ENCODE measurements at places on chromosomes 4 and X.

GRCh38 chrX:134453631-134454030 is 6.3 kb upstream of the HPRT1 start:
- no peak for DNase-seq

GRCh38 chr4:2813446-2814405 is 20.8 kb downstream of the SH3BP2 start:
- no peak for DNase-seq

- DNase-seq, result no peak
These were observed 72.6 kb upstream of the ADAMTS3 start for GRCh38 chr4:72641611-72642010.

- DNase-seq, result no peak
These were observed 202.6 kb downstream of the RELL1 start for GRCh38 chr4:37483610-37484009.

- DNase-seq, result no peak
These were observed 12.2 kb upstream of the EXOSC9 start for GRCh38 chr4:121788896-121789295.

DNA sequence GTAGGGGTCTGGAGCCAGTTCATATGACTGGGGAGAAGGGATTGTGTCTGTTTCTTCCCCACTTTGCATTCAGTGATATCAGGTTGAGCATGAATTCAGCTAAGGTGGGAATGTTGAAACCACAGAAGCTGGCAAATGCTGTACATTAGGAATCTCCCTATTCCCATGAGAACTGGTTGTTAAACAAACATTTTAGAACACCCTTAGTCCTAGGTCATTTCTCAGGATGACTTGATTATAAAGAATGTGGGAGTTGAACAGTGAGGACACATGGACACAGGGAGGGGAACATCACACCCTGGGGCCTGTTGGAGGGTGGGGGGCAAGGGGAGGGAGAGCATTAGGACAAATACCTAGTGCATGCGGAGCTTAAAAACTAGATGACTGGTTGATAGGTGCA is 62.6 kb upstream of the LIMCH1 start:
- no peak for DNase-seq

GRCh38 chr4:113112338-113112978 is 63.0 kb downstream of the ANK2 start:
- no peak for DNase-seq

DNA sequence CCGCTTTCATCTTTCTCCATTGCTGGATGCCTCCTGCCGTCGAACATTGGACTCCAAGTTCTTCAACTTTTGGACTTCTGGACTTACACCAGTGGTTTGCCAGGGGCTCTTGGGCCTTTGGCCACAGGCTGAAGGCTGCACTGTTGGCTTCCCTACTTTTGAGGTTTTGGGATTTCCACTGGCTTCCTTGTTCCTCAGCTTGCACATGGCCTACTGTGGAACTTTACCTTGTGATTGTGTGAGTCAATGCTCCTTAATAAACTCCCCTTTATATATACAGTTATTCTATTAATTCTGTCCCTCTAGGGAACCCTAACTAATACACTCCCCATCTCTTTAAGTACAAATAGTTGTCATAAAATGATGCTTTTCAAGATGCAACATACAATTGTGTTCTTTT is 595.3 kb downstream of the ARAP2 start:
- no peak for DNase-seq

- DNase-seq, result no peak
These were observed 55.2 kb downstream of the ARHGEF6 start for GRCh38 chrX:136725441-136726104.

DNA sequence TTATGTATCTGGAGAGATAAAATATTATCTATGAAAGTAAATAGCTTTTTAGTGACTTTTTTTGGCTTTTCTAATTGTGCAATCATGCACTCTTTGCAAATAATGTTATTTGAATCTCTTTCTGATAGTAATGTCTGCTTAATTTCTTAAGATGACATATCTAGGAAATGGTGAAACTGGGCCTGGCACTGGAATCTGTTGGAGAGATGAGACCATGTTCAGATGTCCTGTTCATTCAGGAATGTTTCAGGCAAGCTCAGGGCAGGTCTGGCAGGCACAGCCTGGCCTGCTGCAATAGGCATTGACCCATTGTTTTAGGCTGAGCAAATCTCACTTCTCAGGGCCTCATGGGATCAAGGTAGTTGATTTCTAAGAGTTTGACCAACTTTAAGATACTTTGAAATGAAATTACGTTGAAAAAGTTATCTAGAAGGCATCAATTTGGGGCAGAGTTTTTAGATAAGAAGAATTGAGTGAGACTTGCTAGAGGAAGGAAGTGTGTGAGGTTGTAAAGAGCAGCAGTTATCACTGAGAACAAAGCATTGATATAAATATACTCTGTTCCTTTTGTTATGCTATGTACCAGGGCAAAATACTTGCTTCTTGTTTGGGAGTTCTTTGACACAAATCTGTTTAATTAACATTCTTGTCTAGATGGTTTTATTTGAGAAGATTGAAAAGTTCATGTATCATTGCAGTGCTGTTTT is 133.0 kb upstream of the LEF1 start:
- DNase-seq, result no peak

DNA sequence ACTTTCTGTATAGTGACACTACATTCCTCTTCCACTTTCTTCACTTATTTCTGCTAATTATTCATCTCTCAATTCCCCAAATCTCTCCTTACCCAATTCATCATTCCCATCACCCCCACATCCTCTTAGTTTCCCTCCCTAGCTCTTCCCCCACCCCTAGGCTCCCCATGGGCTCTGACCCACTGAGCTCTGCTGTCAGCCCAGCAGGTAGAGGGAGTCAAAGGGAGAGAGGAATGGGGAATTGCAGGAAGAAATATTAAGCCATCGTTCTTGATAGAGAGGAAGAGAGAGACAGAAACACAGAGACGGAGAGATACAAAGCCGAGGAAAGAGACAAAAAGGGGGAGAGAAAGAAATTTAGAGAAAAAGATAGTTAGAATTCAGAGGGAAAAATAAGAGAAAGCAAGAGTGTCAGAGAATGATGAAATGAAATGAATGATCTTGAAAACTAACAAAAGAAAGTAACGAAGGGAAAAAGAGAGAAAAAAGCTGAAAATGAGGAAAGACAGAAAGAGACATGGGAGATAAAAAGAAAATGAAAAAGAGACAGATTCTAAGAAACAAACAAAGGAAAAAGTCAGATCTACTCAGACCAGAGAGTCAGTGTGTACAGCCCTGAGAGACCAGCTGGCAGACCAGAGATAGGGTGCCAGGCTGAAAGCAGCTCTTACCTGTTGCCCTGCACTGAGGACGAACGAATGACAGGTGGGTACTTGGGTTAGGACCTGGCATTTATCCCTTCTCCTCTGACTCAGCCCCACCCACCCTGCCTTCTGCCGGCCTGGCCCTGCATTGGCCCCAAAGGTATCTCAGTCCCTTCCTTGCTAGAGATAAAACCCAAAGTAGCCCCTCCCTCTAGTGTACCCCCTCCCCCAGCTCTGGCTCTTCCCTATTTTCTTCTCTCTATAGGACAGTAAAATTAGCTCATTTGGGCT is at the start of gene ALAS2:
TSS of gene ALAS2 (minus strand) at position 707 of the 935 bp plus-strand sequence. CDS start 4,977 bp downstream, outside the sequence.
- DNase-seq, result no peak

DNA sequence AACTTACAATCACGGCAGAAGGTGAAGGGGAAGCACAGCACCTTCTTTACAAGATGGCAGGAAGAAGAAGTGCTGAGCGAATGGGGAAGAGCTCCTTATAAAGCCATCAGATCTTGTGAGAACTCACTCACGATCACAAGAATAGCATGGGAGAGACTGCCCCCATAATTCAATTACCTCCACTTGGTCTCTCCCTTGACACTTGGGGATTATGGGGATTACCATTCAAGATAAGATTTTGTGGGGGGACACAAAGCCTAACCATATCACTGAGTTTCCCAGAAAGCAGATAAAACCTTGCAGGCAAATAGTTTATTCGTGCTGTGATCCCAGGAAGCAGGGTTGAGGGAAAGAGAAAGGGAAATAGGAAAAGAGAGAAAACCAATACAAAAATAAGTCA is 69.0 kb upstream of the GYPA start:
- DNase-seq, result no peak

DNA sequence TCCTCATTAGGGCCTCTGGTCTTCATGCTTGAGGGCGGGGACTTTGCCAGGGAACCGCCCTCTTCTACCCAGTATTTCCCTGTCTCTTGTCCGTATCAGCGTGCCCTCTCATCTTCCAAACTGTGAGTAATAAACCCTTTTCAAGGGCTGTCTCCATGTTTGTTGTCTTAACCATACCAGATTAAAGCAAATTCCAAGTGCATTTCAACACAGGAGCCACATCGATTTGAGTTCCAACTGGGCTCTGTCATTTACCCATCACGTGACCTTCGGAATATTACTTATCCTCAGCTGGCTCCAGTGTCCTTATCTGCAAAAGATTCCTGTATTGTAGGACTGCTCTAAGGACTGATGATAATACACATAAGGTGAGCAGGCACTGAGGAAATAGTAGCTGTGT is 6.4 kb upstream of the PHEX start:
- no peak for DNase-seq

GRCh38 chr4:108849611-108850168 is 86.8 kb upstream of the ETNPPL start:
- DNase-seq, result no peak

DNA sequence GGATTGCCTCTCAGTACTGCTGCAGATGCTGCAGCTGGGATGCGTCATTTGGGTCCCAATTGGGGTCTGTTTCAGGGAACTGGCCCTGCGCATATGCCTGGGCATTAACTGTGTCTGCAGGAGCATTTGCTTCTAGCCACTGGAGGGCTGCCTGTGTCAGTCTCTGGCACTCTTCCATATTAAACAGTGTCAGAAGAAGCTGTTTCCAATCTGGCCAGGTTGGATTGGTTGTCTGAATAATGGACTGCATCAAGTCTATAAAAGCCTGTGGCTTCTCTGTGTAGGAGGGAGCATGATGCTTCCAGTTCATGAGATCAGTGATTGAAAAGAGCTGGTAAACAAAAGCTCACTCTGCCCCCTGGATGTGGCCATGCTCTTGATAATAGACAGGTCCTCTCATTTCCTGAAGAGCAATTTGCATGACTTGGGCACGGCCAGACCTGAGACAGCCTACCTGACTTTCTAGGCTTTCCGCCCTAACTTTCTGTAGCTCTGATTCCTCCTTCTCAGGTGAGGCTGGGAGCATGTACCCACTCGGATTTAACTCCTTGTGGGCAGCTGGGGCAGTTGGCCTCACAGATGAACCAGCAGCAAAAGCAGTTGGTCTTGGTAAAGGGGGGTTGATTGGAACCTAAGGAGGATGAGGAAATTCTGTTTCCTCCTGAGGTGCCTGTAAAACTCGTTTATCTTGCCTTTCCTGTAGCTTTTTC is 29.2 kb downstream of the SULT1E1 start:
- DNase-seq, result peak; percentile 49

DNA sequence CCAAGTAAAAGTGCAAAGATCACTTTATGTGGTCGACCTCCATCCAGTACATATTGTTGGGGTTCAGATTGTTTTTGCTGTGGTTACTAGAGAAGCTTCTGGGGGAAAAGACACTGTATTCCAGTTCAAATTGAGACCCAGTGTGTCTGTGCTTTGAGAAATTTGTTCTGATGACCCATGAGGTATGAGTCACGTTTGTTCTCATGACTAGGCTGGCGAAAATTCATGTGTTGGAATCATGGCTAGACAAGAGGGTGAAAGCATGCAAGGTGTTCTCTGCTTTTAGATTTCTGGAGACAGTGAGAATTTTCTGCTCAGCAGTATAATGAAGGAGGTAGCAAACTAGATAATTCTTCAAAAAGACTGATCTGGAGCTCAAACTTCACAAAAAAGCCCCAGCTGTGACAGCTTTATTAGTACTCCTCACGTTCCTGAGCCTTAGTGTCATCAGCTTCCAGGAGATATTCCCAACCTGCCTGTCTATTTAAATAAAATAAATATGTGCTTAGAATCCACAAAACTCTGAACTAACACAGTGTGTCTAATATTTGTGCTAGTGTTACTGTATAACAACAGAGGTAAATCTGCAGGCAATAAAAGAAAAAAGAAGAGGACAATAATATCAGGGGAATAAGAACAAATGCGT is 24.4 kb upstream of the FAM47B start:
- DNase-seq, result no peak

DNA sequence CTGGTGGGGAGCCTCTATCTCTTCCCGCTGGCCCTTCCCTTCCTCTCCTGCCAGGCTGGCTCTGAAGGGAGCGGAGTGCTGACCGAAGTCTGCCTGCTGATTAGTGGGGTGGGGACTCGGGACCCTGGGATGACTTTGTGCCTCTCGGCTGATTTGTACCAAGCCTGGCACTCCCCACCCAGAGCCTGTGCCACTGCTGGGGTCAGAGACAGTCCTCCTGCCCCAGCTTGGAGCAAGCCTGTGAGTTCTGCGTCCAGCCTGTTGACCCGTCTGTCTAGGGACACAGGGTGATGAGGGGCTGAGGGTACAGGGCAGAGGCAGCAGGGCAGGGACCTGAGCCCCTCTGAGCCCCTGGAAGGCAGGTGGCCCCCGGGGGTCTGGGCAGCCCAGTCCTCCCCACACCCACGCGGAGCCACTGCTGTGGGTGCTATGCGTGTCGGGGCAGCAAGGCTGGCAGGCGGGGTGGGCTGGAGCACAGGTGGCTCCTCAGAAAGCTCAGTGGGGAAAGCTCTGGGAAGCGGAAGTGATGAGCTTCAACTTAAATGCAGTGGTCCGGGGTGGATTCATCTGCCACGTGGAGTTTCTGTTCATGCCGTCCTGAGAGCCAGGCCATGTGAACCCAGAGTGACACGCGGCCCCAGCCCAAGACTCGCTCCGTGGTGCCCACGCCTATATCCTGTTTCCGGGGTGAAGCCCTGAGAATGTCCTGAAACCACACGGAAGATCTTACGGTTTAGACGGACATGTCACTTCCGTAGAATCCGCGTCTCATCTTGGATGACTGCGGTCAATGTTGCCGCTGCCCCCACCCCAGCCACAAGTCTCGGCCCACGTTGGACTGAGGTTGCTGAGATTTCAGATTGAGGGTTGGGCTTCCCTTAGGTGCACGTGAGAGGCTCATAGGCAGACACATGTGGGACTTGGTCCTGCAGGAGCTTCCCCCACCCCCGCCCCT is 21.1 kb upstream of the UVSSA start:
- DNase-seq, result no peak

- DNase-seq, result no peak
These were observed 41.5 kb downstream of the DTHD1 start for GRCh38 chr4:36322921-36323354.

- DNase-seq, result no peak
These were observed 2.5 kb downstream of the PGRMC1 start for GRCh38 chrX:119238557-119238956.

GRCh38 chr4:152935631-152936445 is at the start of gene FHDC1:
TSS of gene FHDC1 (plus strand) at chr4:152936323. CDS start at chr4:152943058, 6,735 bp downstream.
- DNase-seq, result no peak

GRCh38 chrX:13571136-13571535 is 1.7 kb downstream of the EGFL6 start:
- no peak for DNase-seq

- DNase-seq, result peak; percentile 64
These were observed 337.3 kb upstream of the GNPDA2 start for GRCh38 chr4:45063696-45064095.

DNA sequence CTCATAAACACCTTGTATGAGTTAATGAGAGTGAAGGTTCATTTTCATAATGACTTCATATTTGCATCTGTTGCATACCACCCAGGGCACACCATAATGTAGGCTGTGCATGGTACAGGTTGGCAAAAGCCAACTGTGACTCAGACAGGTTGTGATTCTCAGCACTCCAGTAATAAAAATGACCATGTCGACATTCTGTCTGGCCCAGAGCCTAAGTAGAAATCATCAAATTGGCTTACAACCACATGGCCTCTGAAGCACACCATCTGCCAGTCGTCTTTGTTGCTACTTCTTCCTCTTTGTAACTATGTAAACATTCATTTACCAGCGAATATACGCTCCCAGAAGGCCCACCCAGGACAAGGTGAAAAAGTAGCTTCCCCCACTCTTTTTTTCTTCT is 459.5 kb downstream of the GASK1B start:
- no peak for DNase-seq

- no peak for DNase-seq
These were observed 231.7 kb upstream of the PPARGC1A start for GRCh38 chr4:24121395-24122175.
